ENCODE measurements at places on chromosomes 12 and 14.

- no peak for DNase-seq
Measured at GRCh38 chr12:56387152-56387736, 24.6 kb upstream of the APOF start.

- no peak for DNase-seq
Measured at GRCh38 chr12:48000878-48001504, 3.3 kb downstream of the COL2A1 start.

DNA sequence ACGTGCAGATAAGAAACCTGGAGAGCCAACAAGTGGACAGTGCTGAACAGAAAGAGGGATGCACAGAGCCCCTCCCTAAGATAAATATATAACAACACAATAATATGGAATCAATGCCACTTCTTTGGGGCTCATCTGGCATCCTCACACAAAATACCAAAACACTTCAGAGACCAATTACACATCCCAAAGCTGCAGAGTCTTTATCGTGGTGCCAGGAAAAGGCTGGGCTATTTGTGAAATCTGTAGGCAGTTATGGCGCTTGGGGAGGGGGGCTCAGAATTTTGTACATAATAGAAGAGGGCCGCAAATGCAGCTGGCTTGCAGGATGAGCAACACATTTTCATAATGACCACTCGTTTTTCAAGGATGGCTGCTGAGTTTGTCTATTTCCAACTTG, 160.4 kb upstream of the NOS1 start:
- no peak for DNase-seq

DNA sequence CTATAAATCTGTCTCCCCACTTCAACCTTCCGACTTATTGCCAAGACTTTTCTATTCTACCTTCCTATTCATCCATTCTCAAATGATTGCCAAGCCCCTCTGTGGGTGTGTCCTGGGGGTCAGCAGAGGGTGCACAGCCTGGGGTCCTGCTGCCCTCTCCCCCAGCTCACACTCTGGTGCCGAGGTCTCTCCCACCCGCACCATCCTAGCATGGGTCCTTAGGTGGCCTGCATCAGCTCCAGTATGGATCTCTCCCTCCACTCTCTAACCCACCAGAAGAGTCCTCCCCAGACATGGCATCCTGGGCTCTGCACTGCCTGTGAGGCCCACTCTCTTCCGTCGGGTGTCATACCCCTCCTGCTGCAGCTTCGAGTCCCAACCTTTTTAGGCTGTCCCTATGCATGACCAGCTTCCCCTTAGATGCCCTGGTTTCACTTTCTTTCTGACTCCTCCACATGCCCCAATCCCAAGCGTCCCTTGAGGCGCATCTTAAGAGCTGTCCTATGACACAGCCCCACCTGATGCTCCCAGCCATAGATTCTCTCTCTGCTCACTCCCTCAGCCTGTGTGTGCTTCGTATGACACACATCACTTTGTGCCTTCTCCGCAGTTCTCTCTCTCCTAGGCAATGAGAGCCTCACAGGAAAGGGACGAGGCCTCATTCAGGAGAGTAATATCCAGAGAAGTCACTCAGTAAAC, 43.9 kb downstream of the GIT2 start:
- DNase-seq: no peak

- DNase-seq: no peak
Measured at GRCh38 chr14:61409782-61410181, 88.4 kb downstream of the PRKCH start.

GRCh38 chr14:77267937-77268699, 2.9 kb downstream of the NGB start:
- no peak for DNase-seq

DNA sequence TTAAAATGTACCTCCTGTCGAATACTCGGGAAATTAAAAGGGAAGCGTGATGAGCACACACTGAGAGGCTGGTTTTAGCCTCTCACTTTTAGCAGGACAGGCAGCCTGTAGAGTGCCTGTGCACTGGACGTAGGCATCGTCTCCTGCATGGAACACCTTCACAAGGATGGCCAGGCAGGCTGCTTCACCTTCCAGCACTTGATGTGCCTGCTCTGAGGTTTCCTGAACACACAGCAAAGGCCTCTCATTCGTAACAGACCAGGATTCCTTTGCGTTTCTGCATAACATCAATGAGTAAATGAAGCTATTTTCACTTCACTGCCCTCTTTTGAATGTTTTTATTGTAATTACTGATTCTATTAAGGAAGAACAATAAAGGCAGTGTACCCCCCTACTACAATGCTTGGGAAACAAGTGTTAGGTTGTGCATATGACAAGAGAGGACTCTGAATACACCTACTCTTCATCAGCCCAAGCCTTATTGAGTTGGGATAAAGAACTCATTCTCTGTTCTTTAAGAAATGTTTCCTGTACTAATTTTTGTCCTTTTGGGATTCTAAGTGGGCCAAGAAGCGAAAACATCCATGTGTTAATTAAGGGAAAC, 1077.6 kb upstream of the FOXG1 start:
- no peak for DNase-seq

DNA sequence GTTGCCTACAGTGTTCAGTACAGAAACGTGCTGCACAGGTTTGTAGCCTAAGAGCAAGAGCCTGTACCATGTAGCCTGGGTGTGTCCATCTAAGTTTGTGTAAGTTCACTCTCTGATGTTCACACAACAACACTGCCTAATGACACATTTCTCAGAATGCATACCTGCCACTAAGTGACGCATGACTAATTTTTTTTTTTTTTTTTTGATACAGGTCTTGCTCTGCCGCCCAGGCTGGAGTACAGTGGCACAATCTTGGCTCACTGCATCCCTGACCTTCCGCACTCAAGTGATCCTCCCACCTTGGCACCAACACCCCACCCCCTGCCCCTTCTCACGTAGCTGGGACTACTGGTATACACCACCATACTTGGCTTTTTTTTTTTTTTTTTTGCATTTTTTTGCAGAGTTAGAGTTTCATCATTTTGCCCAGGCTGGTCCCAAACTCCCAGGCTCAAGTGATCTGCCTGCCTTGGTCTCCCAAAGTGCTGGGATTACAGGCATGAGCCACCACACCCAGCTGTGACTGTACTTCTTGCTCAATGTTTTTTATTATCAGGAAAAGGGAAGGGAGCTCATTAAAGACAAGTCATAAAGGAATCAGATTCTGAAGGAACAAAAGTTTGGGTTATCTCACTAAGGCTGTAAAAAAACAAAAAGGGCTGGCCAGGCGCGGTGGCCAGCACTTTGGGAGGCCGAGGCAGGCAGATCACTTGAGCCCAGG, 10.0 kb upstream of the CDC42BPB start:
- DNase-seq: peak; percentile 46

DNA sequence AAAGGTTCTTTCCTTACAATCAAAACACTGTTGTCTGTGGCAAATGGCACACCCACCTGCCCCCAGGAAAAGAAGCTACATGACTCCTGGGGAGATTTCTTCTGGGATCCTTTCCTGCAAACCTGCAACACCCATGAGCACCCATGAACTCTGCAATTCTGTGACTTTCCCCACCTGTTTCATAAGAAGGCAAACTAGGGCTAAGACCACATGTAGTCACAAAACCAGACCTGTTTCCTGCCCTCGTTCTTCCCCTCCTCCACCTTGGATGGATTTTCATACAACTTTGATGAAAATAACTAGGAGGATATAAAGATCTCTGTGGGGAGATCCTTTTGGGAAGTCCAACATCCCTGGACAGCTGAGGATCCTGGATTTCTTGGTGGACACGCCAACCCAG, 1084.7 kb downstream of the BCL11B start:
- DNase-seq: no peak

- no peak for DNase-seq
Measured at GRCh38 chr12:30448038-30448437, 247.6 kb downstream of the IPO8 start.

GRCh38 chr12:18382236-18382885, 121.0 kb downstream of the PIK3C2G start:
- no peak for DNase-seq

- DNase-seq: no peak
Measured at GRCh38 chr14:61337893-61338292, 16.5 kb downstream of the PRKCH start.

- DNase-seq: no peak
Measured at GRCh38 chr14:100065942-100066574, 836 bp downstream of the EVL start.

DNA sequence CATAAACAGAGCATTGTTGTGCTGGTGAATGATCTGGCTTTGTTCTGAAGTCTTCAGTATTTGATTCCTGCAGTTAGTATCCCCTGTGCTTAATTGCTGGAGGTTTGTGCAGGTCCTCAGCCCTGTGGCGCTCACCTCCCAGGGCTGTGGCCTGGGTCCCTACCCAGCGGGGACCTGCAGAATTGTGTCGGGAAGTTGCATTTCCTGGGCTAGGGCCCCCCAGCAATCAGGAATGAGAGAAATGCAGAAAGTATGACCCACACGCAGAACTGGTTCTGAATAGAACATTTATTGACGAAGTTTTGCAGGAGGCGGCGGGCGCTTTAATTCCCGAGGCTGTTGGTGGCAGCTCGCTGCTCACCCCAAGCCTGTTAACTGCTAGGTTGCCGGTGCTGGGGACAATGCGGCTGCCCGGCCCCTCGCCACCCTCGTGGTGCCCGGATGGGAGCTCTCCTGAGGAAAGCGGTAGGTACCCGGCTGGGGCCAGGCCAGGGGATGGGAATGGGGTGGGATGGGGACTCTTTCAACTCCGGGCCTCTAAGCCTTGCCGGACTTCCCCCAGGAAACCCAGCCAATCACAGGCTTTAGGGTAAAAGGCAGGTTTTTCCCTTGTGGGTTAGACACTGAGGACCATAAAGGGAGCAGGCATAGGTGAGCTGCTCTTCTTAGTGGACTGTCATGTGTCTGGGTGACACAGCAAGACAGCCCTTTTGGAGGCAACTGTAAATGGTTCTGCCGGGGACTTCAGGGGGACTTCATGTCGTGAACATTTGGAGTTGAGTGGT, 11.6 kb downstream of the PLEKHG3 start:
- no peak for DNase-seq

- no peak for DNase-seq
Measured at GRCh38 chr14:53032838-53033390, 82.1 kb upstream of the FERMT2 start.

- DNase-seq: no peak
Measured at GRCh38 chr14:57492859-57493258, 798 bp downstream of the CCDC198 start.

DNA sequence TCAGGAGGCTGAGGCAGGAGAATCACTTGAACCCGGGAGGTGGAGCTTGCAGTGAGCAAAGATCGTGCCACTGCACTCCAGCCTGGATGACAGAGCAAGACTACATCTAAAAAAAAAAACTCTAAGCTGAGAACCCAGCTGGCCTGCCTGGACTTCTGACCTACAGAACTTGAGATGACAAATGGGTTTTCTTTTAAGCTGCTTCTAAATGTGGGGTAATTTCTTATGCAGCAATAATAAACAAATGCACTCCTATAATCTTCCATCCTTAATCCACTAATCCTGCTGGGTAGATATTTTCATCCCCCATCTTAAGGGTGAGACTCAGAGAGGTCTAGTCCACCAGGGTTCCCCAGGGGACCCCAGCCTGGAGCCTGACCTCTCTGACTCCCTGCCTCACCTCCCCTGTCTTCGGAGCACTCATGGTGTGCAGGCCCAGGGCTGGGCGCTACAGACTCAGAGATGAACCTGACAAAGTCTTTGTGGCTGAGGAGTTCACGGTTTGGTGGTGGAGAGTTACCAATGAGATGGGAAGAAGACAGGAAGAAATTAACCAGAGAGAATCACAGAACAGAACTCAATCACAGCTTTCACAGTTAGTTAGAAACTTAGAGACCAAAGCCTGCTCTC, 39.7 kb upstream of the BDKRB2 start:
- no peak for DNase-seq

DNA sequence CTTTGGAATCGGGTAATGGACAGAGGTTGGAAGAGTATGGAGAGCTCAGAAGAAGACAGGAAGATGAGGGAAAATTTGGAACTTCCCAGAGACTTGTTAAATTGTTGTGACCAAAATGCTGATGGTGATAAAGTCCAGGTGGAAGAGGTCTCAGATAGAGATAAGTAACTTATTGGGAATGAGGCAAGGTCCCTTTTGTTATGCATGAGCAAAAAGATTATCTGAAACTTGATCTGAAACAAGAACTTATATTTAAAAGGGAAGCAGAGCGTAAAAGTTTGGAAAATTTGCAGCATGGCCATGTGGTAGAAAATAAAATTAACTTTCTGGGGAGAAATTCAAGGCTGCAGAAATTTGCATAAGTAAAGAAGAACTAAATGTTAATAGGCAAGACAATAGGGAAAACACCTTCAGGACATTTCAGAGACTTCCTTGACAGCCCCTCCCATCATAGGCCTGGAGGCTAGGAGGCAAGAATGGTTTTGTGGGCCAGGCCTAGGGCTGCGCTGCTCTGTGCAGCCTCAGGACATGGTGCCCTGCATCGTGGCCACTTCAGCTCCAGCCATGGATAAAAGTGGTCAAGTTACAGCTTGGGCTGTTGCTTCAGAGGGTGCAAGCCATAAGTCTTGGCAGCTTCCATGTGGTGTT, 425.7 kb upstream of the PRICKLE1 start:
- no peak for DNase-seq

DNA sequence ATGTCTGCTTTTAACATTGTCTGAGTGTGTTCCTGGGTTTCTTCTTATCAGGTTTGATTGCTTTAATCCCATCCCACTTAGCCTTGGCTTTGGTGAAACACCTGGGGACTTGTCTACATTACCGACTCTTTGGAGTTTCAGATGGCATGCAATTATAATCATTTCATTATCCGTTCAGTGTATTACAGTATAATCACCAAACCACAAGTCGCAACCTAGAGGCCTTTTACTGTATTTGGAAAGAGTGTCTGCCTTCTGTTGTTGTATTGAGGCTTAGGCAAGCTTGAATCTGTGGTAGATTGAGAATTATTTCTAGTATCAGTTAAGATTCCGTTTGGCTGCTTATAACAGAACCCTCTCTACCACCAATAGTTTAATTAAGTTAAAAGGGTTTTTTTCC, 103.9 kb downstream of the TGFB3 start:
- no peak for DNase-seq

DNA sequence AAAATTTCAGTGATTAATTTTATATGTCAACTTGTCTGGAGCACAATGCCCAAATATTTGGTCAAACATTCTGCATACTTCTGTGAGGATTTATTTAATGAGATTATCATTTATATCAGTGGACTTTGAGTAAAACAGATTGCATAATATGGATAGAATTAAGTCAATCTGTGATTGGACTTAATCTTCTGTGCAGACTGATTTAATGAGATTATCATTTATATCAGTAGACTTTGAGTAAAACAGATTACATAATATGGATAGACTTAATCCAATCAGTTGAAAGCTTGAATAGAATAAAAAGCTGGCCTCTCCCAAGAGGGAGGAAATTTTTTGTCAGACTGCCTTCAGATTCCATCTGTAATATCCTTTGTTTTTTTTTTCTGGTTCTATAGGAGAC, 1413.2 kb downstream of the LRFN5 start:
- no peak for DNase-seq
